ENCODE measurements at places on chromosomes 6 and 20.

DNA sequence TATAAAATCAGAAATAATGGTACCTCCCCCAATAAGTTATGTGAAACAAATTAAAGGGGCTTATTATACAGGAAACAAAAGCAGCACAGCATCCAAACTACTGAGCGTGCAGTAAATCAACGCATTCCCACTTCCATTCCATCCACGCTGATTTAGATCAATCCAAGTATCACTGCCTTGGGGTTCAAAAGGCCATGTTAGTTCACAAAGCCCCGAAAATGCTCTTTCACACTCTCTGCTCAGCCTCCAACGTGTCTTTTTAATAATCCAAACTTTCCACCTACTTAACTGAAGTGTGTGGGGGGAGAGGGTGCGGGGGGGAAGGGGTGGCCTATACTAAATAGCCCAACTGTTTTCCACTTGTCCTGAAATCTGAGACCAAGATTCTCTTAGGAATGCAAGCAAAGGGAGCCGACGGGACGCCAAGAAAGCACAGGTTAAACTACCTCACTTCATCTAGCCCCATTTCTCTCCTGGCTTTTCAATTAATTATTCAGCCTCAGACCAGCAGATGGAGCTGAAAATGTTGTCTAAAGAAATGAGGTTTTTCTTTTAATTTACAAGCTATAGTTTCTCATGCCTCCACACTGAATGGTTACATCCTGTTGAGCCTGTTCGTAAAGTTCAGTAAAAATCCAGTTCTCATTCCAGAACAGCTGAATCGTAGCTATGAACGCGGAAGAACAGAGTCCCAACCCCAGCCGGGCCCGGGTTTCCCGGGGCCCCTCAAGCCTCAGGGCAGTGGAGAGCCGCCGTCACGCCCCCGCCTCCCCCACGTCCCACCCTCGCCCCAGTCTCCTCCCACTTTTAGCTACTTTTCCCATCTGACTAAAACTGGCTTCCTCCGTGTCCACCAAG is 1.0 kb upstream of the NXT1 start:
- no peak for DNase-seq

GRCh38 chr6:168194732-168195567 is 115.9 kb upstream of the FRMD1 start:
- DNase-seq, result no peak

DNA sequence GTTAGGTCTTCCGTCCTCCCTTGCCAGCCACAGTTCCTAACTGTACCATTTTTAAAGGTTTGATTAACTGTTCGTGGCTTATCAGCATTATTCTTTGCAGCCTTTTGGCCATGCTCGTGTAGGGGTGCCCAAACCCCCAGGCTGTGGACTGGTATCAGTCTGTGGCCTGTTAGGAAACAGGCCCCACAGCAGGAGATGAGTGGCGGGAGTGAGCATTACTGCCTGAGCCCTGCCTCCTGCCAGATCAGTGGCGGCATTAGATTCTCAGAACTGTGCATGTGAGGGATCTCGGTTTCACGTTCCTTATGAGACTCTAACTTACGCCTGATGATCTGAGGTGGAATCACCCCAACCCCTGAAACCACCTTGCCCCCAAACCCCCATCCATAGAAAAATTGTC is 79.3 kb downstream of the TBC1D7 start:
- DNase-seq, result no peak

DNA sequence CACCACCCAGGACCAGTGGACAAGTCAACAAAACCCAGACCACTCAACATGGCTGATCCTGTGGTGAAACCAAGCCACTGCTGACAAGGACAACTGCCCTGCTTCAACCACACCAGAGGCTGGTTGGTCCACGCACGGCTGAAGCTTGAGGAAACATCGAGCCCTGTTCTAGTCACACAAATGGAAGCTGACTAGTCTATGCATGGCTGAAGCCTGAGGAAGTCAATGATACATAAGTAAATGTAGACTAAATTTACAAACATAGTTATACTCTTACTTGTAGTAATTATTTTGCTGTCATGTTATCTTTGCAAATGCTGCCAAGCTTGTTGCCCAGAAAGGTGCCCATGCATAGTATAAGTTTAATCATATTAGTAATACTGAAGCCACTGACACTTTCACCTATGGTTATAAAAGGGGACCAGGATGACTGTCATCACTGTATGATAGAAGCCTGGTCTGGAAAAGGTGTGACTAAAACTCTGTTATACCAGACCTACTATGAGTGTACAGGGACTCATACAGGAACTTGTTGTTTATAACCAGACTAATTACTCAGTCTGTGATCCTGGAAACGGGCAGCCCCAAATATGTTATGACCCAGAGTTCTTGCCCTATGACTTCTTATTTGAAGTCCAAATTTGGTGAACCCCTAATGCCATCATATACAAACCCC is 5.6 kb downstream of the IL22RA2 start:
- no peak for DNase-seq

DNA sequence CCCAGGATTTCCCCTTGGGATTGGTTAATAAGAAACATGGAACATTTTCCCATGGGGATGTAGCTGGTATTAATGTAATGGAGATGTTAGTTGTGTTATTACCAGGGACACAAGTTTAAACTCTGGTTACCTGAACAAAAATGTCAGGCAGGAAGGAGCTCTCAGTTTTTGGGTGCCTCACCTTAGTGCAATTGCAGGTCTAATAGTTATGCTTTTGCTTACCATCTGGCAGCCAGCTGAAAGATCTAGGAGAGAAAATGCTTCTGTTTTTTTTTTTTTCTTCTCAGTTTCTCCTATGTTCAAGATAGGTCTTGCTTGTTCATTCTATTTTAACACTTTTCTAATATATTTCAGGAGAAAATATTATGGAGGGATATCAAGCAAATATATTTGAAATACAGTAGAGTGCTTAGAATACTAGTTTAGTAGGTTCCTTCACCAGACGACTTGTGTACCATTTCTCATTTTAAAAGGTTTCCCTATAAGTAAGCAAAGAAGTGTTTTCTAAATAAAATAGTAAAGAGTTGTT is 4.2 kb upstream of the UBE2J1 start:
- no peak for DNase-seq

- peak; percentile 92 for DNase-seq
Observed at GRCh38 chr6:44655412-44656342, 268.2 kb downstream of the CDC5L start.

DNA sequence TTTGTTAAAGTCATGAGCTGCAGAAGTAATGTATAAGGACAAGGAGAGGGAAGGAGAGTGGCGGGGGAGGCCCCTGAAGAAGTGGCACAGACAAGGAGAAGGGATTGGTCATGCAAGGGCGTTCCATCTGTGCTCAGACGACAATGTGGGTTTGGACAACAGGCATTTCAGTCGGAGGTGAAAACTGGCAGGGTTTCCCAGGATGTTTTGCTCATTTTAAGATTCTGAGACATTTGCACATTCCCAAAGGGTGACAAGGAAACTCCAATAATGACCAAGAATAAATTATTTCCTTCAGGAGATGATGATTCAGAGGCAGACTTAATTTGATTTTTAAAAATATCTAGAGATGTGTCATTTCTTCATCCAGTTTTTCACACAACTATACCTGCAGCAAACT is 181.8 kb downstream of the HIVEP2 start:
- no peak for DNase-seq

- no peak for DNase-seq
Observed at GRCh38 chr6:162198076-162198475, 529.5 kb downstream of the PRKN start.

GRCh38 chr6:37187321-37188022 is 17.5 kb downstream of the PIM1 start:
- no peak for DNase-seq

- DNase-seq, result no peak
Observed at GRCh38 chr6:53699462-53699861, 33.9 kb upstream of the KLHL31 start.

DNA sequence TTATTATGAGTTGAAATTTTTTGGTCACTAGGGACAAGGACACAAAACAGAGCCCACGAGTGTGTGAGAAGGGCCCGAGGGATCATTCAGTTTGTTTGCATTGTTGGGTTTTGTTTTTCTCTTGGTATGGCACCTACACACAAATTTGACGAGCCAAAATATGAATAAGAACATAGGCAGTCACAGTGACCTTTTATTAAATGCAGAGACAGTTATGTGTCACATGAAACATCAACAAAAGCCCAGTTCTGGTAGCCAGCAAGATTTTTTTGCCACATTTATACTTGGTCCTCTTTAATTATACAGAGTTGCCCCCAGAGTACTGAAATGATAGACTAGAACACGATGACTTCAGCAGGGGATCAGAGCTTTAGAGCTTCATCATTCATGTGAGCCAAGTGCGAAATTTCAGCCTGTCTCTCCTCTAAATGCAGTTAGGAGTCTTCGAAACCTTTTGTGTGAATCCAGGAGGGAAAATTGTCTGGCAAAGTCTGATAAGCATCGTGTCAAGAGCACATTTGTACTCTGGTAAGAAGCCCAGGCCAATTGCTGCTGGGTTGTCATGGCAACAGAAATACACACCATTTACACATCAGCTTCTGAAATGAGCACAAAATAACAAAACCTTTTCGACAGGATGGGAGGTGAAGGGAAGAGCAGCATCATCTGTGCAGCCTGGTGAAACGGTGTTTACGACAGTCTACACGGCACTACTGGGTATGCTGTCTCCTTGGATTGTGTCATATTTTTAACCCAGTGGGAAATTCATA is 79.2 kb upstream of the RIPOR2 start:
- DNase-seq, result peak; percentile 18

- DNase-seq, result no peak
Observed at GRCh38 chr6:163309491-163310026, 105.0 kb upstream of the QKI start.

- peak; percentile 97 for DNase-seq
Observed at GRCh38 chr20:20860078-20860806, 147.8 kb upstream of the RALGAPA2 start.

GRCh38 chr6:145329257-145329656 is 406.1 kb downstream of the EPM2A start:
- DNase-seq, result no peak

DNA sequence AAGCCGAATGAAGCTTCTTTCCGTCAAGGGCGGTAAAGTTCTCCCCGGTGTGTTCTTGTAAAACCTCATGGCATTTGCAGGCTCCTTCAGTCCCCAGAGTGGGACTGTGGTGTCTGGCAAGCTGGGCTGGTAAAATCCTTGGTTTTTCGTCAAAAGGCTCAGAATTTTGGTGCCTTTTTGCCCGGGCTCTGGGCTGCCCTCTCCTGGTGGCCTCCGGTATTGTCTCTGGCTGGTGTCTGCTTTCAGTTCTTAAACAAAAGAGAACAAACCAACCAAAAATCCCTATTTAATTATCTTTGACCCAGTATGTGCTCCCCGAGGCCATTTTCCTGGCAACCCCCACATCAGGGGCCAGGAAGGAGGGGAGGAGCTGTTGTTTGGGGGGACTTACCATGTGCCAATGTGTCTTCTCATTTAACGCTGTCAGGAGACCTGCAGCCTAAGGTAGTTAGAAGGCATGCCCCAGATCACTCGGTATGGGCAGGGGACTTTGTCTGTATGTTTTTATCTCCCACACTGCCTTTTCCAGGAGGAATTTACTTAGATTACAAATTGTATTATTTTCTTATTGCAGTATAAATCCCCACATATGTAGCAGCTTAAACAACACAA is 11.1 kb downstream of the CDH4 start:
- DNase-seq, result peak; percentile 73

GRCh38 chr6:32852844-32853540 is 512 bp downstream of the TAP1 start:
- peak; percentile 40 for DNase-seq

DNA sequence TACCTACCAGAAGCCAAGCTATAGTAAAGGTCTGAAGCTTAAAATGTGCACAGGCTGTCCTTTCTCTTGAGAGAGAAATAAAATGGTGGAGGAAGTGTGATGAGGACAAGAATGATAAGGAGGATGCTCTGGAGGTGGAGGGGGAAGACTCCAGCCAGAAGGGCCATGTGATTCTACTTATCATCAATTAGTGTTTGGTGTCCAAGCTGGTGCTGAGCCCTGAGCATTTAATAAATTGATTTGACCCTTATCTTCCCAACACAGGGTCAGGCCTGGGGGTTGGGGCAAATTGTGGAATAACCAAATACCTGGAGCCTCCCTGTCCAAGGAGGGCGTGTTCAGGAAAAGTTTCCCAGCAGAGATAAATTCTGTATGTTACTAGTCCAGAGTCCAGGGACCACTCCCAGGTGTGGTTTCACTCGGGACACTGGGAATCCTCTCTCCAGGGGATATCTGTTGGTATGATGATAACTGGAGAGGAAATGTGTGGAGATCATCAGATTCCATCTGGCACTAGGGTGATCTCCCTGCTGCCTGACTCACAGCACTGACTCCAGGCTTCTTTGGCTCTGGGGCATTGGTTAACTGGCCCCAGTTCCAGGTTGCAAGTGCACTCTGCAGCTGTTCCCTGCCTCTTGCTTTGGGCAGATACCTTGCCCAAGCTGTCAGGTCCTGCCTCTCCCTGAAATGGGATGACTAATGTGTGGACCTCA is 3.8 kb upstream of the MYBL2 start:
- no peak for DNase-seq
